ENCODE measurements at places on chromosomes 7 and 10.

- DNase-seq = no peak
These were observed 179.4 kb downstream of the PDE1C start for GRCh38 chr7:31890766-31891165.

- no peak for DNase-seq
These were observed 283.8 kb downstream of the DNAJB6 start for GRCh38 chr7:157620616-157621015.

GRCh38 chr7:155291045-155291530 lies 6.6 kb upstream of the INSIG1 start:
- no peak for DNase-seq

- no peak for DNase-seq
These were observed 26.4 kb downstream of the BEND7 start for GRCh38 chr10:13502380-13502779.
